ENCODE measurements at places on chromosomes 7 and 10. TPM values are rescaled to one million over a fixed set of nuclear protein-coding genes. Genes with fewer than 3 reads are reported as not detected.

TAS2R41 gene
- not detected for total RNA-seq

STOX1 gene
- 0.41 TPM for total RNA-seq

HOXA3 gene
- not detected for total RNA-seq

- no peak for DNase-seq
Observed at GRCh38 chr7:127880454-127880853, 150.8 kb downstream of the LRRC4 start.

DNA sequence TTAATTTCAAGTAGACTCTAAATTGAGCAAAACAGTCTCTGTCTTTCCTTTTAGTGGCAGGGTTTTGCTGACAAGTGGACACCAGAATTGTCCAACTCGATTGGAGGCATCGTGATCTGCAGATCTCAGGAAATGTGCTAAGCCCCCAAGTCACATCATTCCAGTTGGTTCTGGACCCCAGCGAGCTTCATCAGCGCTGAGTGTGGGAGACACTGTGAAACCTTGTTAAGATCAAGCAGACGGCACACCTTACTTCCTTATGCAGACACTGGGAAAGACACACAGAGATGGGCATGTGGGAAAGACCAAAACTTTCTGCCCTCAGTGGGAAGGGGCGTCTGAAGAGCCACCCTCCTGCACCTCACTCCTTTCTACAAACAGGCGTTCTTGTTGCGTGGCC is 440.8 kb downstream of the GLRX3 start:
- DNase-seq: no peak

DNA sequence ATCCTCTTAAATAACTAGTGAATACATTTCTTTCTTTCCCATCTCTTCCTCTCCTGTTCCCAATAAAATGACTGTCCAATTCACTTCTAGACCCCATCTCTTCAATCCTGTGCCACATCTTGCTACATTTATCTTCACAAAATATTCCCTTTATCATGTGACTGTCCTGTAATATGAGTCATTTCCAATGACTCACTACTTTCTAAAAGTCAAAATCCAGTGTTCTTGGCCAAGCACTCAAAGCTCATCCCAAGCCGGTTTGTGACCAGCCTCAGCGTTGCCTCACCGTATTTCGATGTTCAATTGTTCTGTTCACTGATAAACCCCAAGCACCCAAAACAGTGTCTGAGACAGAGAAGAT is 104.7 kb downstream of the PARD3 start:
- no peak for DNase-seq

GRCh38 chr10:95247200-95247880 is 43.5 kb downstream of the PDLIM1 start:
- no peak for DNase-seq

DNA sequence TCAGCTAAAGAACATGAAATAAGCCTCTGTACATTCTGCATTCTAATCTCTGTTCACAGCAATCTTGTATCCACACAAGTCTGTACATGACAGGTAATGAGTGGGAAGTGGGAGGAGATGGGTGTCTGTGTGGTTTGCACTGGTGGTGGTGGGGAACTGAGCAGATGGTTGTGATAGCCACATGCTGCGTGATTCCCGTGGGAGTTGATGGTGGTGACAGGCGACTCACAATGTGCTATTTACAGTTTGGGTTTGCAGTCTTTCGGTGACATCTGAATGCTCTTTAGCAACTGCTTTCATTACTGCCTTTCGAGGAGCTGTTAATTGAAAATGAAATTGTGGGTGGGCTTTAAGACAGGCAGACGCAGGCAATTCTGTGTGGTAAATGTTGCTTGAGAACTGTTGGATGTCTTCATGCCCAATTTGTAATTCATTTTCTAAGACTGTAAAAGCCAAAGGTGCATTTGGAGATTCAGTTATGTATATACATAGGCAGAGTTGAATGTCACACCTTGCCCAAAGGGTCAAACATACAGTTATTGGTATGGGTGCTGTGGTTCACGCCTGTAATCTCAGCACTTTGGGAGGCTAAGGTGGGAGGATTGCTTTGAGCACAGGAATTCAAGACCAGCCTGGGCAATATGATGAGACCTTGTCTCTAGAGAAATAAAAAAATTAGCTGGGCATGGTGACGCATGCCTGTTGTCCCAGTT is 308.2 kb downstream of the AUTS2 start:
- no peak for DNase-seq

DNA sequence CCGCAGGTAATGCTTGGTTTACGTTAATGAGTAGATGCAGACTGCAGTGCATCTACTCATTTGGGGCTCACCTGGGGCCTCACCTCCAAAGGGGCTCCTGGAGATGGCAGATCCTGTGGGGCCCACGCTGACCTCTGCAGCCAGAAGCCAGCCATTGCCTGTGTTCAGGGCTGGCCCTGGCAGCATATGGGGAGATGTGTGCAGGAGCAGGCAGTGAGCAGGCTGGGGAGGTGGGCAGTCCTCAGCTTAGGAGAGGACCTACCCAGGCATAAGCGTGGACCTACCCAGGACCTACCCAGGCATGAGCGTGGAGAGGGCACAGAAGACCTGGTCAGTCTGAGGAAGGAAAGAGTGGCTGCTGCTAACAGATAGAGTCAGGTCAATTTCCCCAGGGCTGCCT is 178.5 kb downstream of the PTPRN2 start:
- no peak for DNase-seq

GRCh38 chr7:148905093-148905666 is 21.1 kb upstream of the EZH2 start:
- no peak for DNase-seq

DNA sequence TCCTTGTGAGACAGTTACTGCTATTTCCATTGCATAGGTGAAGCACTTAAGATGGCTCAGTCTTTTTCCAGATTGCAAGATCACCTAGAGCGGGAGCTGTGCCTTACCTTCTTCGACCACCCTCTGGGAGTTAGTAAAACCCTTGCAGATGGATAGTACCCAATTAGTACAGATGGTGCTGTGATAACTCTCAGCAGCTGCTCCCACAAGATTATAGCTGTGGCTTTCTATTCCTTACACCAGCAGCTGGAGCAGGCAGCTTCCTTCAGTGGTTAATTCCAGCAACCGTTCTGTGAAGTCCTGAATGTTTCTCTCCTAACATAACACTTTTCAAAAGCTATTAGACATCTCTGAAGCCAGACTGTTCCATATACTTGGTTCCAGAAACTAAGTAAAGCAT is 796.8 kb downstream of the XPNPEP1 start:
- DNase-seq: no peak

- no peak for DNase-seq
Observed at GRCh38 chr10:104216631-104217030, 15.5 kb downstream of the CFAP43 start.

DNA sequence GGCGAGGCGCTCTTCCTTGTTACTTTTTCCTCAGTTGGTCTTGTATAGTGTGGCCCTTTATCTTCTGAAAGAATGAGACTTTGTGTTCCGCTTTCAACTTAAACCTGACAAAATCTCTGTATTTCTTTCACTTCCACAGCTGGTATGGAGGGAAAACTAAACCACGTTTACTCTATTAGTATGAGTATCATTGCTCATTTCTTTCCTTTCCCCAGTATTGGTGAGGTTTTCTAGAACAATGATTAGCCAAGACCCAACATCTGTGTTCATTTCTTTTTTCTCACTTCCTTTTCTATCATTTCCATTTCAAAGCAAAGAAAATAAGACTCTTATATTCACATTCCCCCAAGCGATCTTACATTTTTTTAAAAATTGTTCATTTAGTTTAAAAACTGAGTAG is 165.3 kb downstream of the PAXIP1 start:
- DNase-seq: no peak

DNA sequence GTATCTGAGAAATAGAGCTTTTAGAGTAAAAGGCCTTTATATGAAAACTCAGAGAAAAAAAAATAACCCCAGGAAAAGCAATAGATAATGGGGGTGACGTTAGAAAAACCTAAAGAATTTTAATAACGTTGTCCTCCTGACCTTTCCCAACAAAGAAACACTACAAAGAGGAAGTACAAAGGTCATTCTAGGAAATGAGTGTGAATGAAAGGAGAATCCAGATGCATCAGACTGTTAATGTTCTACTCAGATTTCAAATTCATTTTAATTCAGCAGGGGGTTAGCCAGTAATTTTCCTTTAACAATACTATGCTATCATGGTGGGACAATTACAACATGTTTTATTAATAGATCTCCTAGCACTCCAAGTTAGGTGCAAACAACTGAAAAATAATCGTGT is 73.8 kb upstream of the CDK1 start:
- no peak for DNase-seq

GRCh38 chr7:65980478-65981250 is 1.3 kb downstream of the GUSB start:
- DNase-seq: peak; percentile 88

GRCh38 chr10:68027429-68027828 is 47.7 kb downstream of the HERC4 start:
- DNase-seq: no peak
